Transverse colon (tissue), 4 donors: ENCODE measurements at places on chromosomes 4 and X. TPM values are rescaled to one million over a fixed set of nuclear protein-coding genes. Genes with fewer than 3 reads are reported as not detected.

Gene TCEANC
- 0.20 TPM for total RNA-seq

Gene GPM6B
- 4.0 TPM for total RNA-seq

GRCh38 chrX:38754818-38755718 is 46.2 kb upstream of the MID1IP1 start:
- DNase-seq: no peak

Gene AWAT2
- not detected for total RNA-seq

Gene SULT1E1
- not detected for total RNA-seq

GRCh38 chr4:17726911-17727310 is 54.5 kb downstream of the FAM184B start:
- DNase-seq: no peak

Gene IRAK1
- 143 TPM for total RNA-seq

Gene SLC10A4
- total RNA-seq: not detected

DNA sequence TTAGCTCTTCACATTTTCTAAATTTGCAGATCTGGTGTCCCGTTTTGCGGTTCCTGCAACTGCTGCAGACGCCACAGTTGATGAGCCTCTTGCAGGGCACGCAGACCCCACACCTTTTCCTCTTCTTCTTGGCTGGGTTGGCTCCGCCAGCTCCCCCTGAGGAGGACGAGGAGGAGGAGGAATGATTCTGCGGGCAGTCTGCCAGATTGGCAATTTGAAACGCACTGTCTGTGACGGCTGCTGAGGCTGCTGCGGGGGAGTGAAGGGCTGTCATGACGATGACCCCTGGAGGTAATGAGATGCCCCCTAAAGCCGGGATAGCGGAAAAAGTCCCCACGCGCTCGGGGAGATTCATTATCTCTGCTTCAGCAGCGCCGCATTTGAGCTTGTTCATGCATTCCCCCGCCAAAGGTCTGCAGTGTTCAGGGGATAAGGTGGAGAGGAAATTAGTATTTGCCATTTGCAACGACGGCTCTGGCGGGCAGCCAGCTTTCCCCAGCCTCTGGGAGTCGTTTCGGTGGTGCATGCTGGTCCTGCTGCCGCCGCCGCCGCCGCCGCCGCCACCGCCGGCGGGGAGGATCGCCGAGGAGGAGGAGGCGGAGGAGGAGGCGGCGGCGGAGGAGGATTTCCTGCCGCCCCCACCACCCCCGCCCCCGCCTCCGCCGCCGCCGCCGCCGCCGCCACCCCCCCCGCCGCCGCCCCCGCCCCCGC is 3.8 kb downstream of the CXXC4 start:
- DNase-seq: peak; percentile 74

GRCh38 chr4:112968451-112969159 is 80.8 kb upstream of the ANK2 start:
- no peak for DNase-seq

- no peak for DNase-seq
Measured at GRCh38 chr4:98642991-98643426, 15.4 kb downstream of the TSPAN5 start.

- no peak for DNase-seq
Measured at GRCh38 chrX:136228839-136229207, 22.4 kb downstream of the MAP7D3 start.
